ENCODE measurements at places on chromosomes 7 and 10.

DNA sequence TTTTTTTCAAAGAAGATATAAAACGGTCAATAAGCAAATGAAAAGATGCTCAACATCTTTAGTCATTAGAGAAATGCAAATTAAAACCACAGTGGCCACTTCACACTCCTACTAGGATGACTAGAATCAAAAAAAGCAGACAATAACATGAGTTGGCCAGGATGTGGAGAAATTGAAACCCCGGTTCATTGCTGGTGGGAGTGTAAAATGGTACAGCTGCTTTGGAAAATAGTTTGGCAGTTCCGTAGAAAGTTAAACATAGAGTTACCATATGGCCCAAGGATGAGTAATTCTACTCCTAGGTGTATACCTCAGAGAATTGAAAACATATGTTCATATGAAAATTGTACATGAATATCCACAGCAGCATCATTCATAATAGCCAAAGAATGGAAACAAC lies 573.3 kb downstream of the GALNT17 start:
- no peak for DNase-seq

GRCh38 chr10:71081912-71082311 lies 130.5 kb upstream of the UNC5B start:
- DNase-seq = no peak

DNA sequence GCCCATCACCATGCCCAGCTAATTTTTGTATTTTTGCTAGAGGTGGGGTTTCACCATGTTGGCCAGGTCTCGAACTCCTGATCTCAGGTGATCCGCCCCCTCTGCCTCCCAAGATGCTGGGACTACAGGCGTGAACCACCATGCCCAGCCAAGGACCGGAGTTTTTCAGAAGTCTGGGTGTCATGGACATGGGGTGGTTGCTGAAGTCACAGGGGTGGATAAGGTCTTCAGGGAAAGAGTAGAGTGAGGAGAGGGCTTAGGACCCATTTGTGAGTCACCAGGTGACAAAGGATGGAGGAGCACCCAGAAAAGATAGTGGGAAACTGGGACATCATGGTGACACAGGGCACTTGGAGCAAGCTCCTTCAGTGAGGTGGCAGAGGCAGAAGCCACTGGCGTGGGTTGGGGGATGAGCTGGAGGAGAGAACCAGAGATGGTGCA lies 2.8 kb upstream of the GPRIN2 start:
- no peak for DNase-seq

DNA sequence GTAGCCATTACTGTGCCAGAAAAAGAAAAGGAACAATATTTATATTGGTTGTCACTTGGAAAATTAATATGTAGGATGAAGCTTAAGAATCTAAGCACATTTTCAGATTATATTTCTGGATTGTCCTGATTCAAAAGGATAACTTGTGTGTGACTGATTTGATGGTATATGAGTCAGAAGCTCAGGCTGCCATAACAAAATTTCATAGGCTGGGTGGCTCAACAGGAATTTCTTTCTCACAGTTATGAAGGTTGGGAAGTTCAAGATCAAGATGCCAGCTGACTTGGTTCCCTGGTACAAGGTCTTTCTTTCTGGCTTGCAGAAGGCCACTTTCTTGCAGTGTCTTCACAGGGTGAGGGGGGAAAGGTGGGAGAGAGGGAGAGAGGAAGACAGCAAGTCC lies 108.5 kb downstream of the ST7 start:
- DNase-seq = peak; percentile 48
